ENCODE measurements at places on chromosomes 7 and 10.

GRCh38 chr7:28093623-28094232, 86.9 kb downstream of the JAZF1 start:
- peak; percentile 72 for DNase-seq

DNA sequence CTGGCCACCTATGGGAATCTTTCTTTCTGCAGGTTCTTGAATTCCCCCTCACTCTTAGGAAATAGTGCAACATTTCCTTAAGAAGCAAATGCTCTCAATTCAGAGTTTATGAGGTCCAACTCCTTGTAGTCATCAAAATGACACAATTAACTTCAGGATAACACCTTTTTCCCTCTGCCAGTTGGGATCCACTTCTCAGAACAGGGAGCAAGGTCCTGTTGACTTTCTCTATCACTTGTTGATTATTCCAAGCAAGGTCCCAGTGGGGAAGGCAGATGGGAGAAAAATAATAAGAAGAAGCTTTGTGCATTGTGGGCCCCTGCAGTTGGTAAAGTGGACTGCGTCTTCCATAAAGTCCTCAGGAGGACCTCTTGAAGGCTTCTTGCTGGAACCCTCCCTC, 315.6 kb upstream of the NPSR1 start:
- DNase-seq, result no peak

DNA sequence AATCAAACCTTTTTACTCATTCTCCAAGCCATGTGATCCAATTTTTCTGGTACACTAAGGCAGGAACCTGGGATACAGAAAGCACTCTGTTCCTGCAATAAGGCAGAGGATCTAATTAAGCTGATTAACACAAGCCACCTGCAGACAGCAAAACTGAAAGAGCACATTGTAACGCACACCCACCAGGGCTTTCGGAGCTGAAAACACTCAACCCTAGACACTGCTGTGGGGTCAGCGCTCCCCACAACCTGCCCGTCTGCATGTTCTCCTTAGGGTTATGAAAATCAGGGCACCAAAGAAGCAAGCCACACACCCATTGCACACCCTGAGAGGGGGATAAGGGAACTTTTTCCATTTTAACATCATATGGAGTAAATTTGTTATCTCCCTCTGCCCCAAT, 1022.2 kb upstream of the LRRTM3 start:
- no peak for DNase-seq

GRCh38 chr10:132198068-132198370, 11.3 kb downstream of the DPYSL4 start:
- DNase-seq, result no peak

DNA sequence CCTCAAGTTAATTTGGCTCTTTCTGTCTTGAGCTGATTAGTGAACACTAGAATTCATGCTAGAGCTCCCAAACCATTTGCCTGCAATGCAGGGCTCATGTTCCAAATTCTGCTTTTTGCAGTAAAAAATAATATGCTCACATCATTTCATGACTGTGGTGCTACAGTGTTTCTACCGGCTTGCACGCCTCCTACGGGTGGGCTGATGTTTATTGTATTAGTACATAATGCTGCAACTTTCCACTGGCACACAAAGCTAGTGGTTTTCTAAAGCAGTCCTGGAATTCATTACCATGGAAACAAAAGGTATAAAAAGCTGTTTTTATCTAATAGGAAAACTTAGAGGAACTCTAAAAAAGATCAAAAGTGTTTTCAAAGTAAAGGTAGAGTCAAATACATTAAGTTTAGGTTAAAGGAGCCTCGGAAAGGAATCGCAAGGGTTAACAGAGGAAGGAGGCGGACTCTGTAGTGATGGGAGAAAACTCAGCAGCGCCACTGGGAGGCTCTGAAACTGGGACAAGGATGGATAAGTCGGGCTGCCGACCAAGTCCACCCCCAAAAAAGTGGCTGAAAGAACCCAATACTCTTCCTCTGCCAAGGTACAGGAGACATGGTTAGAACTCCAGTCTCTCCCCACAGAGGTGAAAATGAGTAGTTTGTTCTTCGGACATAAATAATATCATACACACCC, 25.9 kb downstream of the GRM8 start:
- DNase-seq, result no peak

DNA sequence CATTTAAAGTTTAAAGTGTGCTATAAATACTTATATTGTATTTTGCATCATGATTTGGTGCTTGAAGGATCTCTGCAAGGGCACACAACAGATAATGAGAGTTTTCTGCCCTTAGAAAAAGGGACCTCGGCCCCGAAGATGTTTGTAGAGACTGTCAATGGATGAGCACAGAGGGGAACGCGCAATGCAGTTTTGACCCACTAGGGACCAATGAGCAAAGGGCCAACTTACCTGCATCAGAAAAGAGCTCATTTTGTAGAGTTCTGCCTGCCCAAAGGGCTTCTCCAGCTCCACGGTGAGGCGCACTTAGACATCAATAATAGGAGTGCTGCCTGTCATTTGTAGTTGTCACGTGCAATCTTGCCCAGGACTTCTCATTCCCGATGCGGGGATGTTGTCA, 91.1 kb downstream of the BUB3 start:
- no peak for DNase-seq

DNA sequence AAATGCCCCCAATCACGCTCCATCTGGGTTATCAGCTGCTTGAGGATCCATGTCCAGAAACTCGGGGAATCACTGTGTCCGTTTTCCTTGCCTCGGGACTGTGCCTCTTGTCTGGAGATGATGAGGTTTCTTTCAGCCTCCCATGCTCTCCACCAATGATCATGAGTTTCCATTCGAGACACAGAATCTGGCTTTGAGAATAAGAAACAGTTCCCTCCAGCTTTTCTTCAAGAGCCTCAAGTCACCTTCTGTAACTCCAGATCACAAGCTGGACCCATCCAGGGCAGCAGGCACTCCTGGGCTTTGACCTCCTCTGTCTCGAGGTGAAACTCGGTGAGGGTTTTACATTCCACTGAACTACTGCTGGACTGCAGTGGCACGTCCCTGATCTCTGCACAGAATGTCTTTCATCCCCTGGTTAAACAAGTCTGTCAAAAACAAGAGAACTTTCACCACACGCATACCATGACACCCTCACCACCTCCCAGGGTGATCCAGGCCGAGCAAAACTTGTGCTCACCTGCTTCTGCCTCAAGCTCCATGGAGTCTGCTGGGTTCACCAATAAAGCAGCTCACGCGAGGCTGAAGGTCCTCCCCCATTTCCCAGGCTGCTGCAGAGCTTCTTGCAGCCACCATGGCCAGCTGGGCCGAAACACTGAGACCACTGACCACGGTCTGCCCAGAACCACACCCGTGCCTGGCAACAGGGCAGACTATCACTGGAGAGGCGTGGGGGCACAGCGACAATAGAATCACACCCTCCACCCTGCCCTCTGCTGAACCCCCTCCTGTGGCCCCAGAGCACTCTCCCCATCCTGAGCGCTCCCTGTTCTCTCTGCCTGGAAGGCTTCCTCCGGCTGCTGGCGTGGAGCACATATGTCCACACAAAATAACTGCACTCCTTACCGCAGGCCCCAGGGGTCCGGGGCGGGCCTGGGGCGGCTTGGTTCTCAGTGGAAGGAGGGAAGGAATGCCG, 25.1 kb downstream of the MAT1A start:
- DNase-seq, result no peak

DNA sequence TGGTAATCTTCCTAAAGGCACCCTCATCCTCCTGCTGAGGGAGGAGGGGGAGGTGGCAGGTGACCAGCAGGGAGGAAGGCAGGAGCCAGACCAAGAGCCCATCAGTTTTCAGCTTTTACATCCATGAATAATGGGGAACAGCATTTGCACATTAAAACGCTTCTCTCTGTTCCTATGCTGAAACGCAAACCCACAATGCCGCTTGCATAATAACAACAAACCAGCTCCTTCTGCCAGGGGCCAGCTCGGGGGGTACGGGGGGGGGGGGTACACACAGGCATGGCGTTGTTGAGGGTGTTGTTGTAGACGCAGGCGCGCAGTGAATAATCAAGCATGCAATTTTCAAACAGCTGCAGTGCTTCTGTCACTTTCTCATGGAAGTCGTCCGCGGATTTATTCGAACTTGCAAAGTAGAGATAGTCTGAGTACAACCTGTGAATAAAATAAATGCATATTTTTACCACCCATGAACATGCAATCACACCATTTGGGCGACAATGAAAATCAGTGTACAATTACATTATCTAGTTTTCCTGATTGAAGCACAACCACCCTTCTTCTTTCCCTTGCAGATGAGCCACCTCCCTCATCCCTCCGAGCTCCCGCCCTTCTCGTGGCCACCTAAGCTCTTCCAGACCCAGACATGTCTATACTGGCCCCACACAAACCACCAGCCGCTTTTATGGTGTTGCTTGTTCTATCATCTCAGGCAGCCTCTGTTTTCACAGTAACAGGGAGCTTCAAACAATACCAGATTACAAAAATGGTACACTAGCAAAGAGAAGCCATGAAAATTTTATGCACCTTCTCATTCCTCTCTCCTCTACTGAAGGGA, 72.2 kb downstream of the CHST15 start:
- DNase-seq, result no peak

Data from fibroblast of mammary gland (primary cell).